Activated CD4-positive, alpha-beta T cell treated with anti-CD3 and anti-CD28 coated beads, Interleukin-2, amount 10 ng/mL, durations not matched to agents 24 days and 14 days (primary cell): ENCODE measurements at places on chromosomes 16 and 17. TPM values are rescaled to one million over a fixed set of nuclear protein-coding genes. Genes with fewer than 3 reads are reported as not detected.

- no peak for DNase-seq
These were observed 109.2 kb downstream of the AIPL1 start for GRCh38 chr17:6325741-6326140.

DNA sequence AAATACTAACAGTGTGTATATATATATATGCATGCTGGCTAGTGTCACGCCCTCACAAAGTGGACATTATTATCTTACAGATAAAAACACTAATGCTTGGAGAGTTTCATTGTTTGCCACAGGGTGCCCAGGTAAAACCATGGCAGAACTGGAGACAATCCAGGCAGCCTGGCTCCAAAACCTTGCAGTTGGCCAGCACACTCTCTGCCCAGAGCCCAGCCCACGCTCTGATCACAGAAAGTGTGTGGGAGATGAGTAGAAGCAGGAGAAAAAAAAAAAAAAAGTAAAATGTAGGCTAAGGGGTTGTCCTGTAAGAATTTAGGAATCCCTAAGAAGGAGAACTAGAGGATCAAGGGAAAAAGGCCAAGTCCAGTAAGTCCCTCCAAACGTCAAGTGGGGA, 538.0 kb downstream of the CDH13 start:
- DNase-seq = no peak

DNA sequence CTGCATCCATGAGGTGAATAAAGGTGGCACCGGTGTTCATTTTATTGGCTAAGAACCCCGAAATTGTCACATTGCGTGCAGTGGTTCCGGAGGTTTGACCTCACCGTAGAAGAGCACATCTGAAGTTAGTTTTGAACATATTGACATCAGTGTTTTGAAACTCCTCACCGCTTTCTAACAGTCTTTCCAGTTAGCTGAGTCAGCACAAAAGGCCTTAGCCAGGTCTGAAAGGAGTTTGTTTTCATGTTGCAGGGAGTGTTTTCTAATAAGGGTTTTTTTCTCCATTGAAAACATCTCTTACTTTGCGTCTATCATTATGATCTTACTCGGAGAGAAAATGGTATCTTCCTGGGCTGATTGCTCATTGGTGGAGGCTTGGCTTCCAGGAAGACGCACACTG, 174.5 kb upstream of the HSBP1 start:
- DNase-seq = no peak

DNA sequence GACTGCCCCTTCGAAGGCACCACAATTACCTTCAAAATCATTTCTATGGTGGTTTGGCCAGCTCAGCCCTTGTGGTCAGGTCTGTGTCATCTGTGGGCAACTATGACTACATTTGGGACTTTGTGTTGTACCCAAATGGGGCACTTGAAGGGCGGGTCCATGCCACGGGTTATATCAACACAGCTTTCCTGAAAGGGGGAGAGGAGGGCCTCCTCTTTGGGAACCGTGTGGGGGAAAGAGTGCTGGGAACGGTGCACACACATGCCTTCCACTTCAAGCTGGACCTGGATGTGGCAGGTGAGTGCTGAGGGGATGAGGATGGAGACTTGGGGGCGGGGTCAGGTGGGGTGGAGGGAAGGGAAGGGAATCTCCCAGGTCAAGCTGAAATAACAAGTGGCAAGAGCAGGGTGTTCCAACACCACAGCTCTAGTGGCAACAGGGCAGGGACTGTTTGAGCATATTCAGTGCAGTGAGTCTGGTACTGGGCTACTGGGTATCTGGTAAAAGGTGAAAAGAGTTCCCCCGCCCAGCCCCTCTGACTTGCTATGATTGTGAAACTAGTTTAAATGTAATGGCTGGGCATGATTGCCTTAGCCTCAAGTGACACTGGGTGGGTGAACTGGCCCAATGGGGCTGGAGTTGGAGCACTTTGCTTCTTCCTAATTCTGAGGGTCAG, 1.7 kb downstream of the AOC2 start:
- no peak for DNase-seq

DNA sequence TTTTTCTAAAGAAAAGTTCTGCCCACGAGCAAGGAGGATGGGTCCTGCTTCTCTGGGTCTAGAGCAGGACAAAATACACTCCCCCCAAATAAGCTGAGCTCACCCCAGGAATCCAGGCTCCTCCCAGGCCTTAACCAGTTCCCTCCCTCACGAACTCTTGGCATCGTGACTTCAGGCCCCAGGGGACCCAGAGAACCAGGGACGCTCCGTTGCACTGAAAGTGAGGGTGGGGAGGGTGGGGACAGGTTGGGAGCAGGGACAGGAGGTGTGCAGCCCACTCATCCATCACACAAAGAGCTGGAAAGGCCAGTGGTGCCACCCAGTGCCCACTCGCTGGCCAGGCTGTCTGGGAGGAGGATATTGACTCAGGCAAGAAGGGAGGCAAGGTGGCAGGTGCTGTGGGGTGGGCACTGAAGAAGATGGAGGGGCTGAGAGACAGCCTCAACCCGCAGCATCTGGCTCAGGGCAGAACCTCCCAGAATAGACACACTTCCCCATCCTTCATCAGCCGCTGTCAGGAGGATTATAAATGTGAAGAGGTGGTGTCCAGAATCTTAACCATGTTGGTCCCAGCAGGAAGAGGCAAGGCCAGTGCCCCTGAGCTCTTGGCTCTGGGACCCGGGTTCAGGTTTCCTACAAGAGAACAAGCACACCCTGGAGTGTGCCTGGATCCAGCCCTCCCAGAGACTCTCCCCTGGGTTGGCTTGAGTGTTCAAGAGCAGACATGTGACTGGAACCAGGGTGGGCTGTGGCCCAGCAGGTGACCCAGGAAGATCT, 67.9 kb upstream of the RPL38 start:
- no peak for DNase-seq

GRCh38 chr16:1169285-1170075, 16.6 kb downstream of the CACNA1H start:
- DNase-seq = no peak

- peak; percentile 95 for DNase-seq
These were observed 1.4 kb upstream of the PLEKHH3 start for GRCh38 chr17:42677921-42678781.

DNA sequence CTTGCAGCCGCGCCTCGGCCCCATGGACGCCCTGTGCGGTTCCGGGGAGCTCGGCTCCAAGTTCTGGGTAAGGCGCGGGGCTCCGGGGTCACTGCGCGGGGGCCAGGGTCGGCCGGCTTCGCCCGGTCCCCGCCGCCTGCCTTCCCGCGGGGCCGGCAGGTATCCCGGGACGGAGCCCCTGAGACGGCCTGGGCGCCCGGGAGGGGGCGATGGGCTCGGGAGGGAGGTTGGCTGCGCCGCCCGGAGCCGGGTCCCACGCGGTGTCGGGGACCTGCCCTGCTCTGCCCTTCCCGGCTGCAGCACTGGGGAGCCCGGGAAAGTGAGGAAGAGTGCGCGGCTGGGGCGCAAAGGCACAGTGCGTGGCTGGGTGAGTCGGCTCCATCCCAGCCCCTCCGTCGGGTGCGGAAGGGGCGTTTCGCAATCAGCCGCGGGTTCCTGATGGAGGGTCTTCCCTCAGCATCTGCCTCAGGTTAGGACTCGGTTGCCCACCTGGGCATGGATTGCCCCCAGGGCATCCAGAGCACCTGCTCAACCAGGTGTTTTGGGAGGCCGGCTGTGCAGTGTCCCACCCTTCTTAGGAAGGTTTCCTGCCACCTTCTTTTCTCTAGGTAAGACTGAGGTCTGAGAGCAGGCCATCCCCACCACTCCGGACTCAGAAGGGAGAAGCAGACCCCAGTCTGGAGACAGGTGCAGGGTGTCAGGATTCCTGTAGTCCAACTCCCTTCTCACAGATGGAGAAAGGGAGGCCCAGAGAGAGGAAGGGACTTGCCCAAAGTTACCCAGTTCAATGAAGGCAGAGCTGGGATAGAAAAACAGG, 442 bp downstream of the ABCC3 start:
- DNase-seq = no peak

GRCh38 chr17:80381416-80381923, 33.5 kb upstream of the ENDOV start:
- DNase-seq = no peak

GRCh38 chr17:8372422-8372821, 4.1 kb downstream of the KRABD2 start:
- no peak for DNase-seq

DNA sequence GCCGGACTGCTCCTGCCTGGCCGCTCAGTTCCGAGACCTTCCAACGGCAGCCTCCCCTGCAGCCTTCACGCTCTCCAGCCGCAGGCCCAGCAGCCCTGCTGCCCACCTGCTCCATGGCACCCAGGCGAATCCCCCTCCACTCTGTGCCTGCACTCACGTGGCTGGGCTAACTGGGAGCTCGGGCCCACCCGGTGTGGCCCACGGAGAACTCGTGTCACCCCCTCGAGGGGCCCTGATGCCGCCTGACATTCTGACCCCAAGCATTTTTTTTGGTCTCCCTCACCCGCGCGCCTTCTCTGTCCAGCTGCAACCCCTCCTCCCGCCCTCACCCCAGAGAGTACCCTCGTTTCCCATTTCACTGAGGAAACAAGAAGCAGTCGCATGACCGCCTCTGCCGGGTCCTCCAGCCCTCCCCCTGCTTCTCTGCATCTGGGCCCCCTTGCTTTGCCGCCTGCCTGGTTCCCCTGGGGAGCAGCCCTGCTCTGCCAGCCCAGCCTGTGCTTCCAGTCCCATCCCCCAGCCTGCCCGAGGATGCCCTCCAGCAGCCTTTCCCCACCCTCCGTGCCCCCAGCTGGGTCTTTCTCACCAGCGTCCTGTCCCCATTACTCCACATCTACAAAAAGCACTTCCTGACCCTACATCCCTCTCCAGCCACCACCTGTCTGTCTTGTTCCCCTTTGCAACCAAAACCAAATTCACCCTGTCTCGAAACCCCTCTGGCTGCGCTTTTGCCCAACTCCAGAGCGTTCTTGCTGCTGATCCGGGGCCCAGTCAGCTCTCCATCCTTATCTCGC, 146.4 kb upstream of the CHMP6 start:
- DNase-seq = no peak

- DNase-seq = no peak
These were observed 20.4 kb downstream of the USP10 start for GRCh38 chr16:84720177-84720579.

- no peak for DNase-seq
These were observed 132.6 kb upstream of the CACNG5 start for GRCh38 chr17:66702106-66702936.

- no peak for DNase-seq
These were observed 4.7 kb downstream of the DLX3 start for GRCh38 chr17:49990331-49990730.

- no peak for DNase-seq
These were observed 737.5 kb downstream of the WWOX start for GRCh38 chr16:78836802-78837491.

- DNase-seq = peak; percentile 90
These were observed 6.4 kb downstream of the C16orf86 start for GRCh38 chr16:67672739-67673662.

GRCh38 chr17:52136166-52136565, 22.3 kb downstream of the CA10 start:
- no peak for DNase-seq

DNA sequence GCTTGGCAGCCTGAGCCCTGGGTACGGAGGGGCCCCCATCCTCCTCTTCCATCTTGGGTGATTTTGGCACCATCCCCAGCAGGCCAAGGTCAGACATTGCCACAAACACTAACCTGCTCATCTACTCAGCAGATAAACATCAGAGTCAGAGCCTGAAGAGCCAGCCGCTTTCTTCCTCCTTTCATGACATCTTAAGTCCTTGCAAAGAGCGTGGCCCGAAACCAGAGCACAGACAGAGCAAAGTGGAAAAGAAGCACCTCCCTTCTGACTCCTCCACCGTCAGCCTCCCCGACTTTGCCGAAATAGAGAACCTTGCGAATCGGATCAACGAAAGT, 60.4 kb upstream of the RPH3AL start:
- peak; percentile 80 for DNase-seq

DNA sequence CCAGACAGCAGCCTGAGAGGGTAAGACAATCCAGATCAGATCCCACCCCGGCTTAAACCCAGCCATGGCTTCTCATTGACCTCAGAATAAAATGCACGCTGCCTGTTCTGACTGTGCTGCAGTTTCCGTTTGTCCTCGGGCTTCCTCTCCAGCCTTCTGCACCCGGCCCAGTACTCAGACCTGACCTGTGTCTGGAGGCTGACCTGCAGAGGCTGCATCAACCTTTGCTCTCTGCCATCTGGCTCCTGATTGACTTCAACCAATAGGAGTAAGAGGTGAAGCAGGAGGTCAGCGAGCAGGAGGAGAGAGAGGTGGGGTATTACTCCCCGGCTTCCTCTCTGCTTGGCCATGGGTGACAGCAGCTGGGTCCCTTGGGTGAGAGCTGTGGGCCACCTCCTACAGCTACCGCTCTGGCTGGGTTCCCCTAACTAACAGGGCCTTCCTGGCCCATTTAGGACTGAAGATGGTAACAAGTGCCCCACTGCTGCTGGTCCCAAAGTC, 46.7 kb downstream of the C16orf82 start:
- no peak for DNase-seq

NPIPA3 gene
- 1.4 and 3.3 TPM in 2 replicates for total RNA-seq

DUSP14 gene
- total RNA-seq = 18.7 and 20.2 TPM in 2 replicates

TEDC2 gene
- total RNA-seq = 40.7 and 41.7 TPM in 2 replicates

DYNLL2 gene
- total RNA-seq = 36.6 and 37.2 TPM in 2 replicates

OR1F1 gene
- not detected in 2 replicates for total RNA-seq

EME1 gene
- total RNA-seq = 30.7 and 35.4 TPM in 2 replicates

TMEM88 gene
- total RNA-seq = 6.1 and 7.1 TPM in 2 replicates

ZNF750 gene
- total RNA-seq = not detected in 2 replicates

ANKS3 gene
- total RNA-seq = 21.8 and 22.3 TPM in 2 replicates

CARD14 gene
- not detected in 2 replicates for total RNA-seq

ODAD4 gene
- 0.63 and 0.76 TPM in 2 replicates for total RNA-seq

RNF43 gene
- 0.95 and 1.6 TPM in 2 replicates for total RNA-seq
